ENCODE measurements at places on chromosomes 12 and 14. TPM values are rescaled to one million over a fixed set of nuclear protein-coding genes. Genes with fewer than 3 reads are reported as not detected.

DNA sequence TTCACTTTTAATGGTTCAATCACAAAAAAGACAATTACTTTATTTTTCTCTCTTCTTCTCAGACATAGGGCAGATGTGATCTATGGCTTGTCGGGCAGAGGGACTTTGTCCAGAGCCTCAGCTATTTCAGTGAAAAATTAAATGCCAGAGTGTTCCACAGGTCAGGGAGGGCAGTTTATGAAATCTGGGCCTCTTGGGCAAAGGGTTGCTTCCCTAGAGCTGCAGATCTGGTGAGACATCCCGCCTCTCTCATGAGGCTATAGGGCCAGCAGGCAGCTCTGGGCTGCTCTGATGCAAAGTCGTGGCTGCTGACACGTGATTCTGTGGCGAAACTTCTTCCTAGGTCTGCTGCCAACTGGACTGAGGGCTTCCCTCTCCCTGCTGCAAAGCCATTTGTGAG, 6.0 kb downstream of the CLMN start:
- no peak for DNase-seq

- DNase-seq: no peak
These were observed 92.5 kb upstream of the EIF5 start for GRCh38 chr14:103241531-103241930.

- no peak for DNase-seq
These were observed 153.6 kb downstream of the MSRB3 start for GRCh38 chr12:65432114-65432513.

DNA sequence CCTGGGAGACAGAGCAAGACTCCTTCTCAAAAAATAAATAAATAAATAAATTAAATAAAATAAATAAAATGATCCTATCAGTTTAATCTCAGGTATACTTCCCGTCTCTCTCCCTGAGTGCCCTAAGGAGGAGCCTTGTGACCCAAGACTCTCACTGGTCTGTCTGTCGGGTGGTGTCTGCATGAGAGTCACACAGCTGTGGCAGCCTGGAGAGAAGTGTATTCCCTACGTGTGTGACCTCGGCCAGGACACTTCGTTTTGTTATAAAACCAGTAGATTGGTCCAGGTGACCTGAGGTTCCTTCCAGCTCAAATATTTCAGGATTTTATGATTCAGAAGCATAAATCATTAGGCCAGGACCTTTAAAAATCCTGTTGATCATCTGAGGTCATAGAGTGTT, 4.8 kb downstream of the SYNE3 start:
- DNase-seq: no peak

The LRRIQ1 gene
- 10.6 TPM for total RNA-seq

The KLRB1 gene
- not detected for total RNA-seq

- no peak for DNase-seq
These were observed 3.7 kb downstream of the GPR132 start for GRCh38 chr14:105061428-105062047.

All from glutamatergic neuron (in vitro differentiated cells).